ENCODE measurements at places on chromosomes 6 and 20.
A peak's percentile ranks its signal among the peaks of the same experiment; 100 is the strongest.

- no peak for DNase-seq
These were observed 7.1 kb downstream of the GLP1R start for GRCh38 chr6:39055661-39056060.

DNA sequence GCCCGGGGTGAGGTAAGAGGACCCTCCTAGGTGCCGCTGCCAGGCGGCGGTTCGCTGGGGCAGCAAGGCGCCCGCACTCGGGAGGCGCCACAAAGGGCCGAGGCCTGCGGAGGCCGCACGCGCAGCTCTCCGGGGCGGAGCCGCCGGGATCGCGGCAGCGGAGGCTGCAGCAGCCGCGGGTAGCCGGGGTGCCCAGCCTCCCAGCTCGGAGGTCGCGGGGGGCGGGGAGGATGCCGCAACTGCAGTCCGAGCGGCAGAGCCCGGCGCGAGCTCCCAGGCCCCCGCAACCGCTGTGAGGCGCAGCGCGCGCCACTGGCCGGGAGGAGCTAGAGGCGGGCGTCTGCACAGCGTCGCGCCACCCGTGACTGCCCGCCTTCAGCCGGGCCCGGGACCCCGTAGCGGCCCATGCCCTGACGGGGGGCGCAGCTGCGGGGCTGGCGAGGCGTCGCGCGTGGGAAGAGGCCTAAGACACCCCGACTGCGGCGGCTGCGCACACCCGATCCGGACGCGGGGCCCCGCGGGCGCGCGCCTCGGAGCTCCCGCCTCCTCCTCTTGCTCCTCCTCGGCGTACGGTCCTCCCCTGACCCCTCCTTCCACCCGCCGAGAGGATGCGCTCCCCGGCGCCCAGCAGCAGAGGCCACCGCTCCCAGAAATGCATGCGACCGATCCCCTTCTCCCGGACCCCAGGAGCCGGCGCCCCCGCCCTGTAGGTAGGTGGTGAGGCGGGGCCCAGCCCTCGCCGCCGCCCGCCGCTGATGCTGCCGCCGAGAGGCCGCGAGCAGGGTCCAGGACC lies at the start of gene NCOA7:
Gene NCOA7 (plus strand): TSS at position 603 of the 793 bp plus-strand sequence. CDS start 24,395 bp downstream, outside the sequence.
- DNase-seq, result peak; percentile 90

DNA sequence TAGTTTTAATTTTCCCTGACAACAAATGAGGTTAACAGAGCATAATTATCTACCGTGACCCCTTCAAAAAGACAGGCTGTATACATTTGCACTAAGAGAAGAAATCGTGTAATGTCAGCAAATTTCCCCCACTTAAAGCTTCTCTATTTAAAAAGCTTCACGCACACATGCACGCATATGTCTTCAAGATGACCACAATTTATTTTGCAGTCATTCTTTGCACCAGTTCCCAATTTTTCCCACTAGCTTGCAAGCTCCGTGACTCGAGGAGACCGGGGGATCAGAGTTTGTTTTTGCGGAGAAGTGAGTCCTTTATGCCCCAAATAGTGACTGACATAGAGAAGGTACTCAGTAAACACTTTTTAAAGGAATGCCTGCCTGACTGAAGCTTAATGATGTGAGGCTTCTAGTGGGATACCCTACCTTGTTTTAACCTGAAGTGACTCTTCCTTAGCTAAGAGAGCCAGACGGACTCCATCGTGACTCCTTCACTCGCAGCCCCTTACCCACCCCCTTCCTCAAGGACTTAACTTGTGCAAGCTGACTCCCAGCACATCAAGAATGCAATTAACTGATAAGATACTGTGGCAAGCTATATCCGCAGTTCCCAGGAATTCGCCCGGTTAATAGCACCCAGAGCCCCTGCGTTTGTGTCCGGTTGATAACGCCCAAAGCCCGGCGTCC lies 9.3 kb upstream of the NQO2 start:
- DNase-seq, result peak; percentile 51

- DNase-seq, result no peak
These were observed 94.7 kb upstream of the CCN2 start for GRCh38 chr6:132045877-132046276.

DNA sequence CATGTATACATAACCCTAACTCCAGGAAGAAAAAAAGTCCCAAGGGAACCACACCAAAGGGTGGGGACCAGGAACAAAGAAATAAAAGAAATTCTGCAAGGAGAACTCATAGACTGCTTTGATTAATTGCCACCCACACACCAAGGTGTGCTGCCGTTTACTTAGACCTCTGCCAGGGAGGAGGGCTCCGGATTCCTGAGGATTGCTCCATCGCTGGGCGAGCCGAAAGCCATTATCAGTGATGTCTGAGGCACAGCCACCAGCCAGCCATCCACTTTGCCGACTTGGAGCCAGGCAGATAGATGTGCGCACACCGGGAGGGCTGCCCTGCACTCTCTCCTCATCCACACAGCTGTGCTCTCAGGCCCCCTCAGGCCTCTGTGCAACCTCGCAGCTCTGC lies 272.7 kb upstream of the FOXQ1 start:
- no peak for DNase-seq

DNA sequence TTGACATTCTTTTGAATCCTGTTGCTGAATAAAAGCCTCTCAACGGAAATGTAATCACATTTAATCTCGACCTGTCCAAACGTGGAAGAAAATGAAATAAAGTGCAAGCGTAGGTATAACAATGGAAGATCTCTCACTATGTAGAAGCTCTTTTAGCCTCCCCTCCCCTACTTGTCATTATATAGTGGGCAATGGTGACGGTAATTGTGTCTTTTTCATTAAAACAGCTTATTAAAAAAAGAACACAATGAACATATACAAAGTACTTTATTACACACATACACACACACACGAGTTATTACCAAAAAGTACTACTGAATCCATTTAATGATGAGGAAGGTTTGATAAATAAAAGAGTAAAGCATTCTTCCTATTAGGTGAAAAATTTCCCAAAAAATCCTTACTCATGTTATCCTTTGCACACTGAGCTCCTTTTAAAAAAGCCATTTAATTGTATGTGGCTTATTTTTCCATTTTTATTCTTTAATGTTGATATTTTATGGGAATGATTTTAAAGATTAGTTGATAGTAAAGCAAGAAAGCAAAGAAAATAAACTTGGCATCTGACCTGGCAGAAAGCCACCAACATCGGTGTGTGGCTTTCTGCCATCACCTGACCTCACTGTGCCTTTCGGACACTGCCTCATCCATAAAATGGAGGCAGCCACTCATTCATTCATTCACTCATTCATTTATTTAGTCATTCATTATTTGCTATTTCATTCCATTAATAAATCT lies 493 bp upstream of the SGK1 start:
- DNase-seq, result no peak

GRCh38 chr6:36758516-36759147 lies 61.0 kb downstream of the RAB44 start:
- no peak for DNase-seq

GRCh38 chr20:63150391-63150898 lies 65.5 kb downstream of the YTHDF1 start:
- DNase-seq, result no peak

- no peak for DNase-seq
These were observed 182.0 kb upstream of the AGPAT4 start for GRCh38 chr6:161455848-161456247.

DNA sequence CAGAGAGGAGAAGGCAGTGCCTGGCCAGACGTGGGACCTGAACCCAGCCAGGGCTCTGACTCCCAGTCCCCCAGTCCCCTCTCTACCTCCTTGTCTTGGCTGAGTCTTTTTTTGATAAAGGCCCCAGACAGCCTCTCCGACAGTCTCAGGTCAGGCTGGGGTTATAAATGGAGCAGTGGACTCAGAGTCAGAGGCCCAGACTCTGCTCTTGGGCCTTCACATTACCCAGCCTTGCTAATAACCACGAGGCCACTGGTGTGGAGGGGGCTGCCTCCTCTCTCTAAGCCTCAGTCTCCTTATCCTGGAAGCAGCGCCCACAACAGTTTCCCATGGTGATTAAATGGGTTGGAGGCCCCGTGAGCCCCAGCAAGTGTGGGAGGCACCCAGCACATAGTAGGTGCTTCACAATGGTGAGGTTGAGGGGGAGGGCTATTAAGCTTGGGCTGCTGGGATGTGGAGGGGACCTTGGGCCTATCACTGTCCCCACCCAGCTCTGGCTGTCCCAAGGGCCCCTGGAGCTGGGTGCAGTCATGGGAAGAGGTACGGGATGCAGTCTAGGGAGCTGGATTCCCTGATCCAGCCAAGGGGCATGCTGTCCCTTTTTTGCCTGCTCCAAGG lies 35.7 kb downstream of the TGM2 start:
- no peak for DNase-seq

- DNase-seq, result no peak
These were observed 503.6 kb downstream of the MMUT start for GRCh38 chr6:48959251-48960060.

DNA sequence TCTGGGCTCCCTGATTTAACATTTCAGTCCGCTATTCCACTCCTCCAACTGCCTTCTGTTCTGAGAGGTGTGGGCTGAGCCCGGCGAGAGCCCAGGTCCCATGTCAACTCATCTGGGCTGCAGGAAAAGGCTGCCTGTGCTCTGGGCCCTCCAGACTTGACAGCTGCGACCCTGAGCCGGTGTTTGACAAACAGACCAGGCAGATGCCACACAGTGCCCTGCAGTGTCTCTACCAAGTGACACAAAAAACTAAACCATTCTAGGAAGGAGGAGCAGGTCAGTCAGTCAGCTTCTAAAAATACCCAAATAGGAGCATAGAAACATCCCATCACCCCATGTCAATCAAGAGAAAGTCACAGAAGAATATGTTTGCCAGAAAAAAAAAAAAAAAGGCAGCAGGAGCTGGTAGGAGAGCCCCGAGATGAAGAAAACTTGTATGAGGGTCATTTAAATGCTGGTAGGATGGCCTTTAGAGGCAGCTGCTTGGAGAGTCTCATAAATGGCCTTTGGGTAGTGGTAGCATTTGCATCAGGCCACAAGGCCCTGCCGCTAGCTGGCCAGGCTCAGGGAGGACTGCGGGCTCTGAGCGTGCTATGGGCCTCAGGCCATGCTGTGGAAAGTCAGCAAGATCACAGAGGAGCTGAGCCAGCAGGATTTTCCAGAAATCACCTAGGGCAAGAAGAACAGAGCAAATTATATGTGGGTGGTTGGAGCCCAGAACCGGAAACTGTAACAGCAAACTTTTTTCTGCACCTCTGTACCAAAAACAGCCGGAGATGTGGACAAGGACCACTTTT lies 36.6 kb upstream of the GFOD1 start:
- no peak for DNase-seq

GRCh38 chr6:105428342-105428957 lies 25.6 kb upstream of the PREP start:
- no peak for DNase-seq

GRCh38 chr6:108260126-108260808 lies 573 bp downstream of the SNX3 start:
- peak; percentile 42 for DNase-seq

DNA sequence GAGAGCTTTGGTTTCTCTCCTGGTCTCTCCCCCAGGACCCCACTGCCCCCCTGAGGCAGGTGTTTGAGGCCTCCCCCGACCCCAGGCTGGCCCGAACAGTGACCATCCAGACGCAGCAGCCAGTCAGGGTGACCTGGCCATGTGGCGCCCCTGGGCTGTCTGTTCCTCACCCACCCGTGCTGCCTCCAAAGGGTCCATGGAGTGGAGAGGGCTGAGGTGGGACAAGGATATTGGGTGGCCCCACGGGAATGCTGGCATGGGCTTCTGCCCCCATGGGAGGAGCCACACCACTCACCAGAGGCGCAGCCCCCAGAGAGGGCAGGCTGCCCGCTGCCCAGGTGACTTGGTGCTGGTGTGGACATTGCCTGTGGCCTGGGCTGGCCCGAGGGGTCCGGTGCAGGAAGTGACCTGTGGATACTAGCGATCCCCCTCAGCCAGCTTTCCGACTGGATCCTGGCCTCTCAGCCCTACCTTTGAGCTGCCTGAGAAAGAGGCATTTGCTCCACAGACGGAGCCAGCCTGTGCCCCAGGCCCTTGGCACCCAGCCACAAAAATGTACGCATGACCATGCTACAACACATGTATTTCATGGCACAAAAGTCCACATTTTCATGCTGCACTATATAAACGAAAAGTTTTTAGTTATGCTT lies 50.8 kb downstream of the BCAS4 start:
- DNase-seq, result no peak

GRCh38 chr20:57484772-57485171 lies 40.2 kb downstream of the CTCFL start:
- DNase-seq, result no peak

GRCh38 chr20:8693709-8694108 lies 375.2 kb upstream of the PLCB4 start:
- DNase-seq, result no peak

DNA sequence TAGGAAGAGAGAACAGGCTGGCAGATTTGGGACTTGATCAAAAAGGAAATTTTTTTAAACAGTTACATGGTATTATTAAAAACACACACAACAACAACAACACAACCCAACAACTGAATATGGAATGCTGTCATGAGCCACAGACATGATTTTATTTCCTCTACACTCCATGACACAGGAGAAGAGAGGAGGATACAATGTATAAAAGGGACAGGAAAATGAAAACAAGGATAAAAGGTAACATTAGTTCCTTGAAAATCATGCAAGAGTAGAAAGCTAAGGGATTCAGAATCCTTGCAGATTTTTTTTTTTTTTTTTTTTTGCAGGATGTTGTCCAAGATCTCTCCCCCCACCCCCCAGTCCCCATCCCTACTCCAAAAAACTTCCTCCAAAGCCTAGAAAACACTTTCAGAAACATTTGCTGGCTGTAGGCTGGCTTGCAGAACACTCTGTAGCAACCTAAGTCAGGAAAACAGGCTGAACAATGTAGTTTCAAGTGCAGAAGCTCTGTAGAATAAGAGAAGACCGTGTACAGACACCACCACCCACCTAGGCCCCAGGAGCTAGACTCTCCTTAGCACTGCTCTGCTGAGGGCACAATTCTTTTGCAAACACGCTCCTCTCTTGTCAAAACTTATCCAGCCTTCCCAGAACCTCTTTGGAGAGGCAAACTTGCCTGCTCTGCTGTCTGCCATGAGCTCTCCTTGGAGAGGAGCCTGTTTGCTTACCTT lies 845 bp downstream of the ZMYND8 start:
- DNase-seq, result no peak

GRCh38 chr6:146905181-146905704 lies 299.0 kb upstream of the STXBP5 start:
- no peak for DNase-seq

DNA sequence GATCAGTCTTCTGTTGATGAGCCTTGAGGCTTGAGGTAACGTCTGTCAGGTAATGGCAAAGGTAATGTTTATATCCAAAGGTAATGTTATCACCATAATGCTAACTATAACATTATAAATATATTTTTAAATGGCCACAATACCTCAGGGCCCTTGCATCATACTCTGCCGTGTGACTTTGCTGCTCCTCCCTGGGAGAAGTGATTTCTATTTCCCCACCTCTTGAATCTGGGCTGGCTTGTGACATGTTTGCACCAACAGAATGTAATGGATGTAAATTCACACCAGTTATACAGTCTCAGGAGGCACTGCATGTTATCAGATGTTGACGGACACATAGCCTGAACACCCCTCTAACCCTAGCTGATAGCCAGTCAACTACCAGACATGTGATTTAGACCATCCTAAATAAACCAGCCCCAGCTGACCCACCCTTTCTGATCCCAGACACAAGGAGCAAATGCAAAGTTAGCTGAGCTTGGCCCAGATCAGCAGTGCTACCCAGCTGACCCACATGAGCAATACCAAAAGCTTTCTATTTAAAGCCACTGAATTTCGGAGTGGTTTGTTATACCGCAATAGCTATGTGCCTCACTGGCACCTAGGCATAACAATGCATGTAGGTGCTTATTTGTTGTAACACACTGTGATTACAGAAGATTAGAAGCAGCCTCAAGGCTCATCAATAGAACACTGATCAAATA lies 93.8 kb upstream of the SIRPA start:
- no peak for DNase-seq

GRCh38 chr20:35700625-35701148 lies 1.5 kb downstream of the ROMO1 start:
- DNase-seq, result no peak

Measured in common myeloid progenitor, CD34-positive (primary cell).